ENCODE measurements at places on chromosomes 11 and 22. TPM values are rescaled to one million over a fixed set of nuclear protein-coding genes. Genes with fewer than 3 reads are reported as not detected.

Gene MRGPRE
- not detected for total RNA-seq

Gene BBOX1
- not detected for total RNA-seq

Gene INPP5J
- 0.66 TPM for total RNA-seq

Gene CARD18
- 11.2 TPM for total RNA-seq

Gene PHRF1
- total RNA-seq, result 33.5 TPM

Gene VPREB1
- total RNA-seq, result not detected

Gene SEZ6L
- total RNA-seq, result not detected

Gene RFPL2
- not detected for total RNA-seq

Gene KLHDC7B
- total RNA-seq, result not detected

Gene HPX
- 0.14 TPM for total RNA-seq

Measured in placental pericyte (primary cell).